ENCODE measurements at places on chromosomes 7 and 10.

- DNase-seq = peak; percentile 15
Measured at GRCh38 chr10:100008708-100009282, 952 bp downstream of the DNMBP start.

DNA sequence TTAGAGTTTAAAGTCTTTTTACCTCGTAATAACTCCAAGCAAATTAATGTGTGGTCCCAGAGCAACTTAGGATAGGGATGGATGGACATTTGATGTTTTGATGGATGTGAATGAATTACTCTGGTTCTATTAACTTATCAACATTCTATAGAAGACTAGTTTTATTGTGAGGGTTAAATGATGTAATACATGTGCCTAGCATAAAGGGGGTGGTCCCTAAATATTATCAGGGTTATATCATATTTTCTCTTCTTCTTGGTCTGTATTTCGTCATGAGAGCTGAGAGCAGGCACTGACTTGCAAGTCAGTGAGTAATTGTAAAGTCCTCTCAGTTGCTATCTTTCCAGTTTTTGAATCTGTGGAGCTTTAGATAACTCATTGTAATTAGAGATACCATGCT is 219.3 kb downstream of the GATA3 start:
- DNase-seq = no peak

DNA sequence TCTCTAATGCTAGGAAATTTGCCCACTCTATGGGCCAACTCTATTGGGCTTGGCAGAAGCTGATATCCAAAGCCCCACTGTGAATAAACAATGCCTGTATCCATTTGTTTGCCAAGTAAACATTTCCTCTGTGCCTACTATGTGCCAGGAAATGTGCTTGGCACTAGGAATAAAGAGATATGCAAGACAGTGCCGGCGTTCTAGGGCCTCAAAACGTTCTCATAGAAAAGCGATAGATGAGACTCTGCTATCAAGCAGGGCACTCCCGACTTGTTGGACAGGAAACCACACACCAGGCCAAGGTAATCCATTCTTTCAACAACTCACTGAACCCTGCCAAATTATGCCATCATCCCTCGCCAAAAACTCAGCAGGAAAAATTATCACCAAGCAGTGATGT is 196.7 kb downstream of the IPMK start:
- no peak for DNase-seq

DNA sequence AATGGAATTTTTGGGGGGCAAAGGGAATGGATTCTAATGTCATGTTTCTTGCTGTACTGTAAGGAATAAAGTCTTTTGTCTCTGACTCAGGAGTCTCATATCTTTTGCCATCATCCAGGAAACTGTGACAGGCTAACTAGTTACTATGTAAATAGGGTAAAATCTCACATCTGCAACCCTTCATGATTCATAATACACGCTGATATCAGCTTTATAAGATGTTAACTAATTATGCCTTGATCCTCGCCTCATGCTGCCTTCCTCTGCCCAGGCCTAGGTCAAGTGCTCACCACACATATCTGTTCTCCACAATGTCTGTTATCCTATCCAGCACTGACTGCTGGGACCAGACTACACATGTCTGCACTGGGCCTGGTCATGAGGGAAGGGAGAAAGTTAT is 81.3 kb upstream of the CXCL12 start:
- no peak for DNase-seq

- no peak for DNase-seq
Measured at GRCh38 chr7:4738711-4739527, 36.5 kb upstream of the AP5Z1 start.

DNA sequence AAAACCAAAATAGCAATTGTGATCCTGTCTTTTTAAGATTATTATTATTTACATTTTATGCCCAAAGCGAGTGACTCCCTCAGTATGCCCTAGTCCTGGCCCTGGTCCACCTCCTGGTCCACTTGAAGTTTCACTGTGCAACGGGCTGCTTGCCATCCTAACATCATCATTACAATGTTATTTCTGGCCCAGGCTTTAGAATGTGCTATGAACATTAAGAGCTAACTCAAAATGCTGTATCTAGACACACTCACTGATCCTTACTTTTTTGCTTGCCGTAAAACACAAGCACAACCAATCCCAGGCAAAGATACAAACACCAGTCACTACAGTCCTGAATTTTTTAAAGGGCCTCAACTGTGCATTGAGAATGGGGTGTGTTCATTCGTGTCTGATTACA is 38.4 kb downstream of the RHOBTB1 start:
- DNase-seq = no peak

DNA sequence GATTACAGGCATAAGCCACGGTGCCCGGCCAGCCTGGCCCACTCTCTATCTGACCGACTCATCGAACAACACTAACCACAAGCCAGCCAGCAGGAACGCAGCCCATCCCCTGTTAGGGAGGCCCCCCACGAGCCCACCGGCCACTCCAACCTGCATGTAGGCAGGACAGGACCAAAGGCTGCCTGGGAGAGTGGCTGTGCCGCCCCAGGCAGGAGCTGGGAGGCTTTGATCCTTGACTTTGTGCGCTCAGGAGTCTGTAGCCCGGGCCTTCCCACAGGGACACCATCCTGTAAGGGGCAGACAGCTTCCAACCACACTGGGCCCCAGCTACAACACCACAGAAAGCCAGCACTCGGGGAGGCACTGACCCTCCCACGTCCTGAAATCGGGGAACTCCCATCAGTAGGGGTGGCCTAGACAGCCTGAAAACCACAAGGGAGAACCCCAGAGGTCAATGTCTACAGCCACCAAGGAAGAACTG is 29.4 kb downstream of the GRID1 start:
- no peak for DNase-seq

- no peak for DNase-seq
Measured at GRCh38 chr7:44622342-44623151, 16.1 kb downstream of the OGDH start.

- DNase-seq = no peak
Measured at GRCh38 chr10:100826031-100826651, 80.8 kb downstream of the PAX2 start.

DNA sequence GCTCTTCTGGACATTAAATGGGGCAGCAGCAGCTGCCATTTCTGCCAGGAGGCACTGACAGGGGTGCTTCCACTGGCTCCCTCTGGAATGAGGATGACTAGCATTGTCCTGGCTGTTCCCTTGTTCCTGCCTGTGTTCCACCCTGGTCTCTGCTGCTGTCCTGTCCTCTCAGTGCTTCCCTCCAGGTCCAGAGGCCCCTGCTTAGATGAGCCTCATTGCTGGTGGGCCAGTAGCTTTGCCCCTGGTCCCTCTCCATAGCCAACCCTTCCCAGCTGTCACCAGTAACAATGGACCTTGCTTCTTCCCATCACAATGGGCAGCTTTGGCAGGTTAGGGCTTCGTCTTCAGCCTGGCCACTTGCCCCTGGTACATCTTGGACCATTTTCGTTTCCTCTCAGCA is 561.1 kb downstream of the TCERG1L start:
- no peak for DNase-seq

GRCh38 chr7:70338015-70338414 is 739.7 kb downstream of the AUTS2 start:
- DNase-seq = no peak

DNA sequence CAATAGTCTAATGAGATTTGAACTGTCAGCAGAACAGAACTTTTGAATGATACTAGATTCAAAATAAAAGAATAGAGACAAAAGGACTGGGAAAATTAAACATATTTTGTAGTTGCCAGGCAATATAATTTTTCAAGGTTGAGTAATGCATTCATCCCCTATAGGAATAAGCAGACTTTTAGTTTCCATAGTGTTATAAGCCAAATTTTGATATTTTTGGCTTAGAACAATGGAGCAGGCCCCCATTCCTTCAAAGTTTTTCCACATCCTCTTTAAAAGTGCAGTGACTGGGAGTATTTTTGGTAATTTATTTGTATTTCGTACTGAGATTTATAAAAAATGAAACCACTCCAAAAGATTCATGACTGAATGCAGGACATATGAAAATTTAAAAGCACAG is 24.0 kb downstream of the MEOX2 start:
- DNase-seq = no peak

- no peak for DNase-seq
Measured at GRCh38 chr10:52502237-52502636, 188.2 kb downstream of the DKK1 start.

DNA sequence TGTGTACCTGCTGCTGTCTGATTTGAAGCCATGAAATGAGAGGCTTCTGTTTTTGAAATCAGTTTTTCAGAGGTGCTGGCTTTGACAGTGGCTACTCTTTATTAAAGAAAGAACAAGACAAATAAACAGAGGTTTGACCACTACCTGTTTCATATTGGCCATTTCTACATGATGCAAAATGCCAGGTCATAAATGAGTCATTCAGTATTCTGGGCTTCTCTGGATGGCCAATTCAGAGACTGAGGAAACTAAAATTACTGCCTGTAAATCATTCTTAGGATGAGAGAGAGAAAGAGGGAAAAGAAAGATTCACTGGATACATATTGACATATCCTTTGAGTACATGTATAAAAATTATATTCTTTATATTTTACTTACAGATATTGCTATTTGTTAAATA is 303.3 kb upstream of the ETV1 start:
- no peak for DNase-seq

DNA sequence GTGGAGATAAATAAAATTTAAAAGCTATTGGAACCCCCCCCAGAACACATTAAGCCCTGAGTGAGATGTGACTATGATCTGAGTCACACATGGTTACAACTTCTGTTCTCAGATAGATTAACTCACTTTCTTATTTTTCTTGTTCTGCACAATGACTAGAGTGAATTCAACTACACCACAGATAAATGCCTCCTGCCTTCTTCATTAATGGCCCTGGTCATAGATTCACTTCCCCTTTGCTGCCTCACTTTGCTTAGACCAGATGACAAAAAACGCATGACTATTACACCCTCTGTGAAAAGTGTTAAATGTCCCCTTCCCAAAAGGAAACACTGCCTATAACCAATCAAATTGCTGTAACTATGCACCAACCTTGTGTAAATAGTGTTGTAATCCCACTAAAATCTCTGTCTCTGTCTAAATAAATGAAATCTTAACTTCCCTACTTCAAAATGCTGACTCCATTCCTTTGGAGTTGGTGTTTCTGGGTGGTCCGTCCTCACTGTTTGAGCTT is 49.4 kb downstream of the AKR1D1 start:
- no peak for DNase-seq

DNA sequence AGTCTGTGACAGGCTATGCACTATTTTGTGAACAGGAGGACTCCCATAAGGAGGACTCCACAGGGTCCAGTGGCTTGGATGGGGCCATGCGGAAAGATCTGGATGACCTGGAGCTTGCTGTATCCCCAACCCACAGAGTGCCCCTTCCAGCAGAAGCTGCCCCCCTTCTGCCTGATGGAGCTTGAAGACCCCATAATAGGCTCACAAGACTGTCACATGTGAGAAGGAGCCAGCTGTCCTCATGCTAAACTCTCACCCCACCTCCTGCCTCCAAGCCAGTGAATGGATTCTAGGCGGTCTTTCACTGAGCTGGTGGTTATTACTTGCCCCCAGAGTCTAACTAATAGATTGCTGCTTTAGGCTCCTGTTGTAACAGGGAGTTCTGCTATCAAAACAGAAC is 79.1 kb downstream of the XRCC2 start:
- DNase-seq = no peak

GRCh38 chr10:110387983-110388686 is 83.4 kb upstream of the SMNDC1 start:
- DNase-seq = no peak

GRCh38 chr10:29473087-29473356 is 161.7 kb downstream of the SVIL start:
- no peak for DNase-seq

GRCh38 chr10:106537866-106538265 is 626.6 kb downstream of the SORCS1 start:
- no peak for DNase-seq

- DNase-seq = no peak
Measured at GRCh38 chr7:18721429-18721828, 225.9 kb downstream of the HDAC9 start.

GRCh38 chr10:77907900-77908717 is 18.4 kb downstream of the DLG5 start:
- DNase-seq = no peak

GRCh38 chr7:32921896-32922295 is 30.3 kb upstream of the KBTBD2 start:
- no peak for DNase-seq

- DNase-seq = no peak
Measured at GRCh38 chr10:129993621-129994020, 29.5 kb upstream of the EBF3 start.

DNA sequence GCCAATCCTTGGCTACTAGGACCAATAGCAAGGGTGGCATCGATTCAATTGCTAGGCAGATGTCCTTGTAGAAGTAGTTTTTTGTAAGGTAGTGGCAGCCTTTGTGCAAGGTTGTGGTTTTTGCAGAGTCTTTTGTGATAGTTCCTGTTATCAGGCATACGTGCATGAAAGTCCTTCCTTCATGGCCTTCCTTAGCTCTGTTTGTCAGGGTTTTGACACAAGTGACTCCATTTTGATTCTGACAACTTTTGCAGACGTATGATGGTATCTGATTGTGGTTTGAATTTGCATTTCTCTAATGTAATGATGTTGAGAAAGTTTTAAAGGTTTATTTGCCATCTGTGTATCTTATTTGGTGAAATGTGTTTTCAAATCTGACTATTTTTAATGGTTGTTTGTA is 71.8 kb upstream of the SYPL1 start:
- DNase-seq = no peak

DNA sequence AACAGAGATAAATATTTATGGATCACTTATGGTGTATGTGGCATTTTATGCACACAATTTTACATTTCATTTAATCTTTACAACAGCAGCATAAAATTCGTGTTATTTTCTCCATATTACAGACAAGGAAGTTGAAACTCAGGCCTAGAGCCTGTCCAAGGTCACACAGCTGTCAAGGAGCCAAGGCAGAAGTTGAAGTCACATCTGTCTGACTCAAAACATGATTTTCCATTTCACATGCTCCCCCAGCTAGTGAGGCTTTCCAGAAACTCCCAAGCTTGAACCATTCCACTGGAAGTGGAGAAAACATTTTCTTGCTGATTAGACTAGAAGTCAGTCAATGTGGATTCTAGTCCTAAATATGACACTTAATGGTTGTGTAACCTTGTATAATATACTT is 110.5 kb downstream of the HECTD2 start:
- DNase-seq = no peak
